Amygdala (tissue), 56 donors: ENCODE measurements at places on chromosomes 7 and 10.

- no peak for DNase-seq
These were observed 208.2 kb downstream of the WDR11 start for GRCh38 chr10:121059351-121059750.

DNA sequence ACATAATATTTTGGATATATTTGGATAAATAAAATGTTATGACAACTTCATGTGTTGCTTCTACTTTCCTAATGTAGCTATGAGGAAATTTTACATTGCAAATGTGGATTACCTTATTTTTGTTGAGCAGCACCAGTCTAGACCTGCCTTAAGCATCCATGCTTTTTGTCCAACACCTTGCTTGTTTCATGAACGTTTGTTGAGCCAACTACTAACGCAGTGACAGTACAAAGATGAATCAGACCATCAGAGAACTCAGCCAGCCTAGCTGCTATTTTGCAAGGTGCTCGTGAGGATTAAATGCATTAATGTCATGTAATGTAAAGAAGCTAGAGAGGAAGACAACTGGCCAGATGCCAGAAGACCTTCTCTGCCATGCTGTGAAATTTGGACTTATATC is 1.1 kb upstream of the ZC3HAV1L start:
- DNase-seq: no peak

DNA sequence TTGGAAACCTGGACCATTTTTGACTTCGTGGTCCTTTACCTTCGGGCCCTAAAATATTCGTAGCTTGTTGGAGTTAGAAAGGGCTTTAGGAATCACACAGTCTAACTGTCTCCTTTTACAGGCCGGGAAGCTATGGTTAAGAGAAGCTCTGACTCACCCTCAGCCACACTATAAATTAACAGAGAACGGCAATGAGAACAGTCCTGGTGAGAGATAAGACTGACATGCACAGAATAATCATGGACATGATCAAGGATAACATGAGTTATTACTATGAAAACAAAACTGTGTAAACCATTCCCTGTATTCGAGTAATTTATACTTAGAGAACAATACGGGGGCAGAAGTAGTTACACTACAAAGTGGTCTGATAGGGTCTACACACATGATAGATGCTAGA is 162.5 kb upstream of the MALRD1 start:
- DNase-seq: no peak

GRCh38 chr10:7036951-7037350 is 373.9 kb downstream of the SFMBT2 start:
- DNase-seq: no peak

DNA sequence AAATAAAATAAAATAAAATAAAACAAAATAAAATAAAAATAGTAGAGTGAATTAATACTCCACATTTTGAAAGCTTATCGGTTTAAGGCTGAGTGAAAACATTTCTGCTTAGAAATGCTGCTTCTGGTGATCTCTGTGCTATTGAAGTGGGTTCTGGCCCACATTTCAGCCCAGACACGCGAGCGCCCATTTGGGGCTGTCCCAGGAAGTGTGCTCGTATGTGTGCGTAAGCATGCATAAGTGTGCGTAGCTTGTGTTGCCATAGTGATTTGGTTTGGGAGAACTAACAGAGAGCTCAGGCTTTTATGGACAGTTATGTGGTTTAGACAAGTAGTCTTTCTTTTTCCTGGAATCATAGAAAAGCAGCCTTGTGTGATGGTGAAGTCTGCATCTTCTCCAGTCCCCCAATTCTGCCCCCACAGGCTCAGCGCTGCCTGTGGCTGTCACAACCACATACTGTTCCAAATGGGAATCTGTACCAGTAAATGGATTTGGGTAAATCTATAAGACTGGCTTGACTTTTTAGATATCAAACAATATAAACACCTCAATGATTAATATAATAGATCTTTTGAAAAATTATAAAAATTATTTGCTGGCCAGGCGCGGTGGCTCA is 29.8 kb upstream of the PURB start:
- DNase-seq: peak; percentile 10

- DNase-seq: no peak
These were observed 87.6 kb upstream of the SEMA3D start for GRCh38 chr7:85274454-85274853.

- no peak for DNase-seq
These were observed 51.3 kb upstream of the KLF6 start for GRCh38 chr10:3836222-3836820.

- DNase-seq: no peak
These were observed 40.4 kb downstream of the GNA12 start for GRCh38 chr7:2803755-2804154.

DNA sequence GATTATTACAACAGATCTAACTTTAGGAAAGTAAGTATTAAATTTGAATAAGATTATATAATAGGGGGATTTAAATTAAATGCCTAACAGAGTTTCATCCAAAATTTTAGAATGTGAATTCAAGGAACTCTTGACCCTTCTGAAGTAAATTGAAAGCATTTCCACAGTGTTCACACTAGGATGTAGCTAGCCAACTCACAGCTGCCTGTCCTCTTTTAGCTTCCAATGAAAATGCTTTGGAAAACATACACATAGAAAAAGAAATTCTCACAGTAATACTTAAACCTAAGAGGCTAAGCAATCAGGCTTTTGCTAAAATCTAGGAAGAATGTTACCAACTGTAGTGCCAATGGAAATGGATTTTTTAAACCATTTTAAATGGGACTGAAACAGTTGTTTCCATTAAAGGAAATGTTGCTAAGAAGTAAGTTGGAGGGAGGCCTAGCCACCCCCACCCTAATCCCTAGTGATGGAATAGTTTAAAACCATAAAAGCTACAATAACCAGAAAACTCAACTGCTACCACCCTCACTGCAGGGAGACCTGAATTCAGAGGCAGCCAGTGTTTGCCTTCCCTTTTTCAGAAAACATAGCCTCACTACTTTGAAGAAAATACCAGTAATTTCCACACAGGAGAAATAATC is 58.3 kb downstream of the REEP3 start:
- DNase-seq: no peak

DNA sequence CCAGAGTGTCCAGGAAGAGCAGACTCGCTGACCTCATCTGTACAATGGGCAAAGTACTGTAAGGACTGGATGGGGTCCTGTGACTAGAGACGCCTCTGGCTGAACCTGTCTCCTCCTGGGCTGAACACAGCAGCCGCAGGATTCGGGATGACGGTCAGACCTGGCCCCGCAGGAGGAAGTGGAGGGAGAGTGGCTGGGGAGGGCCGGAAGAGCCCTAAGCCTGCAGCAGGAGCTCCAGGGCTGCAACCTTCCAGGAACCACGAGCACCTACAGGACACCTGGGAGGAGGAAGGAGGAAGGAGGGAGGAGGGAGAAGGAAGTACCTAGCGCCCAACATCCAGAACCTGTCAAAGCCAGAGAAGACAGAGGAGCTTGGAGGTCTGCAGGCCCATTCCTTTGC is 30.3 kb downstream of the TNRC18 start:
- DNase-seq: no peak

DNA sequence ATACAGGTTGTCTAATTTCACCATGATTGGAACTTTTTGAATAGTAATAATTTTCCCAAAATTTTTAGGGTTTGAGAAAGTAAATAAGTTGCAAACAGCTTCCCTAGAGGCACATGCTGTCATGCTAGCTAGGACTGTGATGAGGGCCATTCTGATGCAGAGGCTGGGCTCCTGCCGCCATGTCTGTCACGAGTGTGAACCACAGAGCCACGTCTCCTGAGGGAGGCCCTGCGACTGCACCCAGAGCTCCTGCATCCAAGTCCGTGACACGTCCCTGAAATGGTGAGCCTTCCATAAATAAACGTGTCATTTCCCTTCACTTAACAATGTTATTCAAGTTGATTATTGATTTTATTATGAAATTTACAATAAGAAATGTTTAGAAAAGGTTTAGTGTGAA is 40.0 kb downstream of the C10orf120 start:
- no peak for DNase-seq

DNA sequence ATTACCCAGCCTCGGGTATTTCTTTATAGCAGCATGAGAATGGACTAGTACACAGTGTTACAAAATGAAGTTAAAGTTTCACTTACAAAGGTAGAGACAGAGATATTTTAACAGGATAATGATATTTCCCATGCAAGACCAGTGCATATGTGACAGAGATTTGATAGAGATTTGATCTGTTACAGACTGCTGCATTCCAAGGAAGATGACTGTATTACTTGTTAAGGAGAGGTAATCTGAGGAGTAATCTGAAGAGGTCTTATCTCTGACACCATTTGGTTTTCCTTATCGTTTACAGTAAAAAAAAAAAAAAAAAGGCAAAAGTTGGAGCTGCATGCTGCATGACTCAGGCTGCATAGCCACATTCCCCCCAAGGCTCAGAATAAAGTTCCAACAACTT is 289.6 kb downstream of the POM121L12 start:
- DNase-seq: no peak

GRCh38 chr7:142899661-142900060 is 14.1 kb upstream of the TRPV6 start:
- no peak for DNase-seq

GRCh38 chr7:80858141-80858903 is 60.5 kb downstream of the SEMA3C start:
- no peak for DNase-seq

DNA sequence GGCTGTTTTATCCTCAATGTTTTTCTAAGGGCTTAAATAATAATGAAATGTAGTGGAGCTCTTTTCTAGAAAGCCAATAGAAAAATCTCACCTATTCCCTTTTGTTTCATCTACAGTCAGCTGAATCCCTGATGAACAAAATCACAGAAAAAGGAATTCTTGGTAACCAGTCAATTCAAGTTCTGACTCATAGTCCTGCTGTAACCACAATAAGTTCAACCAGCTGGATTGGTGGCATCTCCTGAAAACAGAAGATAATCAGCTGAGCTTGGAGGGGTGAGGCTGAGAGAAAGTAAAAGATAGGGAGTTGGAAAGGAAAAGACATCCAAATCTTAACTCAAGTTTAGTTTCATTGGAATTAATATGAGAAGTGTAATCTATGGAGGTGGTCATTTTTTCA is 772.1 kb downstream of the CCSER2 start:
- no peak for DNase-seq

- DNase-seq: no peak
These were observed 121.2 kb downstream of the MTERF1 start for GRCh38 chr7:91759205-91759863.
